ENCODE measurements at places on chromosomes 7 and 10. TPM values are rescaled to one million over a fixed set of nuclear protein-coding genes. Genes with fewer than 3 reads are reported as not detected.
A peak's percentile ranks its signal among the peaks of the same experiment; 100 is the strongest.

- DNase-seq: no peak
- H3K4me1 ChIP-seq: no peaks in the 10 kb centered on the region
- no peak overlapping the region for H3K4me3 ChIP-seq
- no peak overlapping the region for H3K27ac ChIP-seq
- H3K27me3 ChIP-seq: no peaks in the 10 kb centered on the region
These were observed 330.1 kb downstream of the EXOC4 start for GRCh38 chr7:133582766-133583523.

DNA sequence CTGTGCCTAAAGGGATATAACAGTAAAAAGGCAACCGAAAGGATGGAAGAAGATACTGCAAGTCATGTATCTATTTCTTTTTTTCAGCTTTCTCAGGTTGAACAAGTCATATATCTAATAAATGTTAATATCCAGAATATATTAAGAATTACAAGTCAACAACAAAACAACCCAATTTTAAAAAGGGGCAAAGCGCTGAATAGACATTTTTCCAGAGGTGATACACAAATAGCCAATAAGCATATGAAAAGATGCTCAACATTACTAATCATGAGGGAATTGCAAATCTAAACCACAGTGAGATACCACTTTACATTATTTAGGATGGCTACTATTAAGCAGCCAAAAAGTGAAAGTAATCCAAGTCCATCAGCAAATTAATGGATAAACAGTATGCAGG lies 23.0 kb downstream of the DBF4 start:
- no peaks in the 10 kb centered on the region for H3K4me1 ChIP-seq
- H3K4me3 ChIP-seq: no peak overlapping the region
- H3K36me3 ChIP-seq: peaks cover 41% of the 10 kb centered on the region
- no peak overlapping the region for H3K27ac ChIP-seq
- no peak for DNase-seq
- no peaks in the 10 kb centered on the region for H3K27me3 ChIP-seq

SPDYE2 gene
- not detected for total RNA-seq

NEUROD6 gene
- total RNA-seq: not detected

MALRD1 gene
- total RNA-seq: 8.1 TPM

DNA sequence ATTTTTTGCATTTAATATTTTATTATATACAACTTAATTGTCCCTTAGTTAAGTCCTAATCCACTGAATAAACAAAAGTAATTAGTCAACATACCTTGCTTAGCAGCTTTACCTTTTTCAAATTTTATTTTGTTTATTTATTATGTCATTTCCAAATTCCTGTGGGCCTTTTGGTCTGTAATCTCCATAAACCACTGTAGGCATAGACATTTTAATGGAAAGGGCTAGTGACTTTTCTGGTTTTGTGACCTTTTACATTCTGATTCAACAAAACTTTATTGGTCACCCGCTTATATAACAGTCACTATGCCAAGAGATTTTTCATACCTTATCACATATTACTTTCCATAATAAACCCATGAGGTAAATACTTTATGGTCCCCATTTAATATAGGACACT lies 181.3 kb upstream of the PRPS1L1 start:
- H3K27ac ChIP-seq: no peak overlapping the region
- H3K27me3 ChIP-seq: no peaks in the 10 kb centered on the region
- H3K4me1 ChIP-seq: peaks cover 8% of the 10 kb centered on the region
- no peaks in the 10 kb centered on the region for H3K36me3 ChIP-seq
- no peak for DNase-seq
- no peak overlapping the region for H3K4me3 ChIP-seq

- no peaks in the 10 kb centered on the region for H3K4me1 ChIP-seq
- no peaks in the 10 kb centered on the region for H3K36me3 ChIP-seq
- no peak overlapping the region for H3K27ac ChIP-seq
- DNase-seq: no peak
These were observed 233.8 kb upstream of the NEBL start for GRCh38 chr10:21130683-21131442.

DNA sequence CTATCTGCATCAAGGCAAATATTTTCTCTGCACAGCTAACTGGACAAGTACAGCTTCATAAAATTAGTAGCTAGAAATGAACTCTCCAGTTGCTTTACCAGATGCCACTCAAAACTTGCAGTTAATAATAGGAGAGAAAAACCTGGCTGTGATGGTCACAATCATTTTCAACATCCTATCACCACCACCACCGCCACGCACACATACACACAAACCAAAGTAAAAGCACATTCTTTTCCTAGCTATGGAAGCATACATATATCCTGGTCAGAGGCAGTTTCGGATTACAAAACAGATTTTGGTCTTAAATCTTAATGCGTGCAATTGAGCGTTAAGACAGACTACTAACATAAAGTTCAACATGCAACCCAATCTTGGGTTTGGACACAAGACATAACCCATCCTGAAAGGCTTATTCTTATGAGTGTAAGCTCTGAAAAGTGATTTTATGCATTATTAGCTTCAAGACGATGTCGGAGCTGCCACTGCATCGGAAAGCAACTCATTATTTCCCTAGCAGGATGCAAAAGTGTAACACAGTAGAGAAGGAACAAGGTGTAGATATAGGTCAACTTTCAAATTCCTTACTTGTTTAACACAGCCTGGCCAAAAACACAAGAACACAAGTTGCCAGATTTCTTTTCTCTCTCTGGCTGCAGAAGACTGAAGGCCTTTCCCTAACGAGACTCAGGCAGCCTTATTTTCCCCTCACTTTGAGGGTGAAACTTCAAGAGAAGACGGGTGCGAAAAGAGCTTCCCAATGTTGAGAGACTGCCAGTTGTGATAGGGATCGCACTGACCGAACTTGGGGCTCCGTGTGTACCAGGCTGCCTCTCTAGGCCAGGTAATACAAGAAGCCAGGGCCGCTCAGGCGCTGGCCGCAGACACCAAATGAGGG lies 1.2 kb downstream of the CACUL1 start:
- peak overlapping the region; percentile 84 for H3K27ac ChIP-seq
- H3K36me3 ChIP-seq: no peaks in the 10 kb centered on the region
- H3K4me3 ChIP-seq: peak overlapping the region; percentile 83
- H3K27me3 ChIP-seq: no peaks in the 10 kb centered on the region
- DNase-seq: no peak
- H3K4me1 ChIP-seq: peaks cover 8% of the 10 kb centered on the region

- no peak overlapping the region for H3K4me3 ChIP-seq
- H3K4me1 ChIP-seq: peaks cover 14% of the 10 kb centered on the region
- no peaks in the 10 kb centered on the region for H3K36me3 ChIP-seq
- H3K27me3 ChIP-seq: no peaks in the 10 kb centered on the region
These were observed 69.6 kb downstream of the ATXN7L1 start for GRCh38 chr7:105806592-105807447.

DNA sequence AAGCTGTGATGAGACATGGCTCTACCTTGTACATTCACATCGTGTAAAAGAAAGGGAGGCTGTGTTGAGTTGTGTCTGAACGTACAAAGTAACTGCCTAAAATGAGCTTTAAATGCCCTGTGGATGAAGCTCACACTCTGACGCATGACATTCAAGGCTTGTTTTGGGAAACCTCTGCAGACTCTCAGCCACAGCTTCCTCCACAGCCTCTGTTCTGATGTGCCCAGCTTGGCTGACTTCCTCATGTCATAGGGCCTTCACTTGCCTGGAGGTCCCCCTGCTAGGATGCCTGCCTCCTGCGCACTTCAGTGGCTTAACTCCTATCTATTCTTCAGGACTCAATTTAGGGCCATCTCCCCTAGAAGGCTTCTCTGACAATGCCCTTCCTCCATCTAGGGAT lies 230.0 kb upstream of the HABP2 start:
- H3K36me3 ChIP-seq: no peaks in the 10 kb centered on the region
- DNase-seq: no peak
- H3K4me1 ChIP-seq: peaks cover 33% of the 10 kb centered on the region
- H3K27me3 ChIP-seq: no peaks in the 10 kb centered on the region
- H3K27ac ChIP-seq: no peak overlapping the region

WNT8B gene
- not detected for total RNA-seq

GRCh38 chr7:101885597-101885955 lies 68.2 kb downstream of the CUX1 start:
- no peak overlapping the region for H3K27ac ChIP-seq
- no peaks in the 10 kb centered on the region for H3K36me3 ChIP-seq
- peaks cover 28% of the 10 kb centered on the region for H3K4me1 ChIP-seq
- H3K4me3 ChIP-seq: no peak overlapping the region
- DNase-seq: no peak

- no peak overlapping the region for H3K4me3 ChIP-seq
- no peak overlapping the region for H3K27ac ChIP-seq
- DNase-seq: no peak
- H3K36me3 ChIP-seq: no peaks in the 10 kb centered on the region
- no peaks in the 10 kb centered on the region for H3K27me3 ChIP-seq
These were observed 219.9 kb downstream of the CELF2 start for GRCh38 chr10:11237571-11237970.

MRC1 gene
- 301 TPM for total RNA-seq

KIN gene
- 10.4 TPM for total RNA-seq

Measured in left lung (tissue), 14 donors.